ENCODE measurements at places on chromosomes 2 and 18. TPM values are rescaled to one million over a fixed set of nuclear protein-coding genes. Genes with fewer than 3 reads are reported as not detected.

The CRYBA2 gene
- total RNA-seq, result not detected

The SCTR gene
- total RNA-seq, result not detected

The STPG4 gene
- total RNA-seq, result 0.64 TPM

DNA sequence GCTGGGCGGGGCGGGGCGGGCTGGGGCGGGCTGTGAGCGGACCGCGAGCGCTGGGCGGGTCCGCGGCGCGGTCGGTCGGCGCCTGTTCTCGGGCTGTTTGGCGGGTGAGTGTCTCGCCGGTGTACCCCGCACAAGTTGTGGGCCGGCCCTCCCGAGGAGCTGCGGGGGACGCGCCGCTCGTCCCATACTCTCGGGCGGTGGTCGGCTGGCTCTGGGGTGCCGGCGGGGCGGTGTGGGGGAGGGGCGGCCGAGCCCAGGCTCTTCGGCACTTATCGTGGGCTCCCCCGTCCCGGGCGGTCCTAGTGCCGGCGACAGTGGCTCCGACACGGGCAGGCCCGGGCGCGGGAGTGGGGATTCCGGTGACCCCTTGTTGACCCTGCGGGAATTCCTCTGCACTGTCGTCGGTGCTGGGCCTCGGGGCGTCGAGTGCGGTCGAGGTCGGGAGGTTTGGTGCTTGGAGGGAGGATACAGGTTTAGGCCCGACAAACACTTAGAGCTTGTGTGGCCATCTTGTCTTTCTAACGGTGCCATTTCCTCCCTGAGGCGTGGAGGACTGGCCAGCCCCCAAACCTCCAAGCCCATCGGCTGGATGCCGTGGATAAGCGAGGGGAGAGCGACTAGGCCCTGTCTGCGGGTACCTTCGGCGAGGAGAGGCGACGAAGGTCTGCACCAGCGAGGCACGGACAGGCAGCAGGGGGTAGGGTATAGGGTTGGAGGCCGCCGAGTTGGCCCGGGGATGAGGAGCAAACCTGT is at the start of gene SEPTIN2:
TSS of gene SEPTIN2 (plus strand) at position 47 of the 753 bp plus-strand sequence. CDS start 8,308 bp downstream, outside the sequence.
- peaks cover 74% of the 10 kb centered on the region for H3K4me1 ChIP-seq
- H3K27ac ChIP-seq, result peak within 1 kb of the TSS; percentile 98
- H3K4me3 ChIP-seq, result peak within 1 kb of the TSS; percentile 89
- H3K27me3 ChIP-seq, result no peaks in the 10 kb centered on the region
- DNase-seq, result no peak
- peaks cover 41% of the 10 kb centered on the region for H3K36me3 ChIP-seq

GRCh38 chr2:151083856-151084795 is 177.5 kb downstream of the RBM43 start:
- no peak overlapping the region for H3K27ac ChIP-seq
- no peaks in the 10 kb centered on the region for H3K27me3 ChIP-seq
- no peak overlapping the region for H3K4me3 ChIP-seq

DNA sequence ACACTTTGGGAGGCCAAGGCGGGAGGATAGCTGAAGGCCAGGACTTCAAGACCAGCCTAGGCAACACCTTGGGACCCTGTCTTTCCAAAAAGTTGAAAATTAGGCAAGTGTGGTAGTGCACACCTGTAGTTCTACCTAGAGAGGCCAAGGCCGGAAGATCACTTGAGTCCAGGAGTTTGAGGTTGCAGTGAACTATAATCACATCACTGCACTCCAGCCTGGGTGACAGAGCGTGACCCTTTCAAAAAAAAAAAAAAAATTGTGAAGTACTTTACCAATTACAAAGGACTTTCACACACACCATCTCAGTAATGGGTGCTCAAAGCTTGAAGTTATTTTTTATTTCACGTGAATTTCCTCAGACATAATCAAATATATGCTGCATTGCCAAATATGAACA is 65.0 kb downstream of the ATAD2B start:
- H3K36me3 ChIP-seq, result peaks cover 14% of the 10 kb centered on the region
- no peak overlapping the region for H3K4me3 ChIP-seq
- DNase-seq, result no peak
- no peak overlapping the region for H3K27ac ChIP-seq

GRCh38 chr2:120206022-120206581 is 17.1 kb downstream of the TMEM185B start:
- no peak overlapping the region for H3K4me3 ChIP-seq
- DNase-seq, result peak; percentile 37
- H3K4me1 ChIP-seq, result peaks cover 5% of the 10 kb centered on the region

GRCh38 chr2:58427572-58428095 is 186.5 kb upstream of the FANCL start:
- H3K4me1 ChIP-seq, result peaks cover 7% of the 10 kb centered on the region
- peak overlapping the region; percentile 59 for H3K4me3 ChIP-seq
- H3K27me3 ChIP-seq, result peaks cover 55% of the 10 kb centered on the region

GRCh38 chr2:161124201-161124600 is 36.0 kb upstream of the TANK start:
- peaks cover 13% of the 10 kb centered on the region for H3K4me1 ChIP-seq
- H3K36me3 ChIP-seq, result peaks cover 1% of the 10 kb centered on the region
- H3K4me3 ChIP-seq, result no peak overlapping the region
- H3K27ac ChIP-seq, result no peak overlapping the region
- peaks cover 3% of the 10 kb centered on the region for H3K27me3 ChIP-seq

All from activated CD4-positive, alpha-beta T cell treated with anti-CD3 and anti-CD28 coated beads, Interleukin-2, amount 10 ng/mL, durations not matched to agents 7 days and 5 days (primary cell).